ENCODE measurements at places on chromosomes 4 and X.

DNA sequence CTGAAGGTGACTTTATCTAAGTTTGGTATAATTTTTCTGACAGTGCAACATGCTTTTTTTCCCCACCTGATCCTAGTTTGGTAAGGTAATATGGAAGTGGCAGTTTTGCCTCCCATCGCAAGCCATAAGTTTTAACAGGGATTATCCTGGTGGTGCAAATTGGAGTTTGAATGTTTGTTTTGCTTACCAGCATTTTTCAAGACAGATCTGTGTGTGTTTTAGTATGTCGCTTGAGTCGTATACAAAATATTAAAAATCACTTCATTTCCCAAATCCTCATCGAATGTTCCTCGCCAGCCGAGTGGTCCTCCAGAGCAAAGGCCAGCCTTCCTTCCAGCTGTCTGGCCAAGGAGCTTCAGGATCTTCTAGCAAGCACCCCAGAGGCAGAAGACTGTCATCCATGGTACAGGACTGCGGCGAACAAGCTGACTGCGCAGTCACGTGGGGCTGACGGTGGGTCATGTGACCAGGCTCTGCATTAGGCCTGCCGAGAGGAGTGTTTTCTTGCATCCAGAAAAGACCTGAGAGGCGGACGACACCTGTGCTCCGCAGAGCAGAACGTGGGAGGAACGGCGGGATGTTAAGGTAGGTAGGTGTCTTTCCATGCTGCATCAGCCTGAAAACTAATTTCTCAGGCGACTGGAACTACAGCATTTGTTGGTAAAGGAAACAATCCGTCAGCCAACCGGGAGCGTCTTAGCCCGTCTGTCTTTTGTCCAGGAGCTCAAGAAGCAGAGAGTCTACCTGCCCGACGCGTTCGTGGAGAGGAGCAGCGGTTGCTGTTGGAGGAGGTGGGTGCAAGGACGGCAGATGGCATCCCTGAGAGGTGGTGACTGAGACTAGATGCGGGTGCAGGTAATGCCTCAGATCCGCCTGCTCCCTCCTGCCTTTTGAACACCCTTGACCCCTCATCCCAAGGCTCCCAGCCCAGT, at the start of gene GPRASP3:
Gene GPRASP3, plus strand, starts transcription at position 507 of the 932 bp plus-strand sequence. CDS start 28,253 bp downstream, outside the sequence.
- peak; percentile 3 for DNase-seq

DNA sequence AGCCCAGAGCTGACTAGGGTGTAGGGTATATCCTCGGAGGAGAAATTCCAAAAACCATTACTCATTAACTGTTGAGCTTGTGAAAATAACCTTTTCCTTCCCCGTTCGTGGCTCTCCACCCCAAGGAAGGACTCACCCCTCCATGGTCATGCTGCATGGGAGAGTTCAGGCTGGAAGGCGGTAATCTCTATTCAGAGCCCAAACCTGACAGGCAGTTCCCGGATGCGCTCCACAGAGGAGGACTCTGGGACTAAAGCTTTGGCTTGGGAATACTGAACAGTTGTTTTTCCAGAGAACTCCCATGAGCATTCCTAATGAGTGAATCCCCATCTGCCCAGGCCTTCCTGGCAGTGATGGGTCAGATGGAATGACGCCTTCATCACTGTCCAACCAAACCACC, 125.4 kb downstream of the BCOR start:
- DNase-seq, result no peak

GRCh38 chrX:21960569-21961541, 20.3 kb downstream of the SMS start:
- DNase-seq, result no peak

DNA sequence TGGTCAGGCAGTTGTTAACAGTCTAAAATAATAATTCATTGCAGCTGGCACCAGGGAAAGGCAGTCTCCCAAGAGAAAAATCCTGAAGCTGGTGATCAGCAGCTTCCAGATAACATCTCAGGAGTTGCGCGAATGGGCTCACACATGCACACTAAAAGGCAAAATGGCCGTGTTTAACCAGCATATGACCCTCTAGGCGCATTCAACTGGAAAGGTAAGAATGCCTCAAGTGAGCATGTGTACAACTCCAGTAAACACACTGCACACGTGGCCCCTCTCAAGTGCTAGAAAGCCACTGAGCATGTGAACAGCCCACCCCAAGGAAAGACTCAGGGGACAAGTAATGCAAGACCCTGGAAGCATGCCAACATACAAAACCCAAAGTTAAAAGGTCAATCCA, 33.1 kb downstream of the STPG2 start:
- DNase-seq, result no peak

DNA sequence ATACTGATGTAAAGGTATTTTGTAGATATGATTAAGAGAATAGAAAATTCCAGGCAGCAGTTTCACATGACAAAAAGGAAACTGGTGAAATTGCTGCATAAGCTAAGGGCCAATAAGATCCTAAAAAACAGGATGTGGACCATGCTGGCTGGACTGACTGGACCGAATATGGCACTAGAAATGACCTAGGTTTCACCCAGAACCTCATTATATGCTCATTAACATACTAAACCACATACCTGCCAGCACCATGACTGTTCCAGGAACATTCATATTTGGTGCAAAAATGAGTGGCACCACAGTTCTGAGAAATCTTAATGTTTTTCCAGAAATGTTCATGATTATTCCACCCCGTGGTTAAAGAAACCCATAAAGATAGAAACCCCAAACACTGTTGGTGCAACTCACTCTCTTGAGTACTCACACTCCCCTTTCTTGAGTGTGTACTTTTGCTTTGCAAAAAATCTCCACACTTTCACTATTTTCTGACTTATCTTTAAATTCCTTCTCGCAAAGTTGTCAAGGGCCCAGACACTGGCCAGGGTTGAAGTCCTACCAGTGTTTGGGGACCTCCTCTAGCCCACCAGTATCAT, 74.0 kb downstream of the FANCB start:
- no peak for DNase-seq

- no peak for DNase-seq
Measured at GRCh38 chr4:111216791-111217190, 593.9 kb upstream of the PITX2 start.

- no peak for DNase-seq
Measured at GRCh38 chr4:8010618-8011017, 71.0 kb upstream of the AFAP1 start.

DNA sequence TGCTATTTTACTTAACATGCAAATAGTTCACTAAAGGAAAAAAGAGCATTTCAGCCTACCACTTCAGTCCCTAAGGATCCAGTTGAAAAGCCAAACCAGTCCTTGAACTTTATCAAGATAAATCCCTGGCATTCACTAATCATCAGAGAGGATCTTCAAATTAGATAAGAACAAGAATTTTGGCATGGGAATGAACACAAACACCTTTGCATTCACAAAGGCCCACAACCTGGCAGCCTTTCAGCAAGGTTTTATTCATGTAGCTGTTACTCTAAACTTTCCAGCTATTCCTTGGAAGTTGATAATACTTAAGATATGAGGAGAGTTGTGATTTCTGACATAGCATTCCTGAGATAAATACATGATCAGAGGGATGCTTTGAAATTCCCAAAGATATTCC, 193.4 kb downstream of the LRBA start:
- DNase-seq, result no peak

DNA sequence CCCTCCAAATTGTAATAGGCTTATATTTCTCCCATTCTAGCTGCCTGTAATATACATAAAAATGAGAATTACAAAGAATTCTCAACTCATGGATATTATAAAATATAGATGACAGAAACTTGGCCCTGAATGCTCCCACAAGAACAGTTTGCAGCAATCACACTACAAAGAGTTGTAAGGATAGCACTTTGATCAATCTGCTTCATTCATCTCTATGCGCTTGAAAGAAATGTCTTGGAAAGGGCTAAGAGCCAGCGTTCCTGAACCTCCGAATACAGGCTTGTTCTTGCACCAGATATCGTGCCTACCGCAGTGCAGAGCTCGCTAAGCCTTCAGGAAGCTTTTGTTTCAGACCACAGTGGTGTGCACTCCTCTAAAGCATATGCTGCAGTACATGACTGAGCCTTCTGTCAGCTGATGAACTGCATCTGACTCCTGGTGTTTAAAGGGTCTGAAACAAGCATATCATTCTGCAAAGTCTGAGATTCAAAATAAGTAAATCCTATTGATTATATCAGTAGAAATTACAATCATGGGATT, 417.6 kb upstream of the ZFP42 start:
- no peak for DNase-seq

GRCh38 chrX:747176-747575, 116.6 kb downstream of the SHOX start:
- DNase-seq, result no peak

DNA sequence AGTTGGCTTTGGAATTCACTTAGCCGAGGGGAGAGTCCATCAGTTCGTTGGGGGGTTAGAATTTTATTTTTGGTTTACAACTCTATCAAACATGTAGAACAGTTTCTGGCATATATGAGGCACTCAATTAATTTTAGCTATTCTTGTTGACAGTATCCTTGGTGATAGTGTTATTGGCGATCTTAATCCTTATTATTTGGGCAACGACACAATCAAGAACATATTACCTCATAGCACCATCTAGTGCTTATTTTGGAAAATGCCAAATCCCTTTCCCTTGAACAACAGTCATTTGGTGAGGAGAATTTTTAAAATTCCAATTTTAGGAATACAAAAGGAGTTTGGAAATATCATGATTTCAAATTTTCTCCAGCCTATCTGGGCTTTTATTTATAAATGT, 17.9 kb upstream of the PGRMC1 start:
- no peak for DNase-seq

DNA sequence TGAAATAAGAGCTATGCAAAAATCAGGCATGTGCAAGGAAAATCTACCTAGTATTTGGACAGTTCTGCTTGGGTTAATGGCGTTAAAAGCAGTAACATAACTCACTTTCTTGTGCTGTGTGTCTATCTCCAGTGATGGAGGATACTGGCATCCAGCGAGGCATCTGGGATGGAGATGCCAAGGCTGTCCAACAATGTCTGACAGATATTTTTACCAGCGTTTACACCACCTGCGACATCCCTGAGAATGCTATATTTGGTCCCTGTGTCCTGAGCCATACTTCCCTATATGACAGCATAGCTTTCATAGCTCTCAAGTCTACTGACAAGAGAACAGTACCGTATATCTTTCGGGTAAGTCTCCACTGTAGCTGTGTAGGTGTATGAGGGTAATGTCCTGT, 2.6 kb downstream of the PRDM8 start:
- DNase-seq, result no peak

DNA sequence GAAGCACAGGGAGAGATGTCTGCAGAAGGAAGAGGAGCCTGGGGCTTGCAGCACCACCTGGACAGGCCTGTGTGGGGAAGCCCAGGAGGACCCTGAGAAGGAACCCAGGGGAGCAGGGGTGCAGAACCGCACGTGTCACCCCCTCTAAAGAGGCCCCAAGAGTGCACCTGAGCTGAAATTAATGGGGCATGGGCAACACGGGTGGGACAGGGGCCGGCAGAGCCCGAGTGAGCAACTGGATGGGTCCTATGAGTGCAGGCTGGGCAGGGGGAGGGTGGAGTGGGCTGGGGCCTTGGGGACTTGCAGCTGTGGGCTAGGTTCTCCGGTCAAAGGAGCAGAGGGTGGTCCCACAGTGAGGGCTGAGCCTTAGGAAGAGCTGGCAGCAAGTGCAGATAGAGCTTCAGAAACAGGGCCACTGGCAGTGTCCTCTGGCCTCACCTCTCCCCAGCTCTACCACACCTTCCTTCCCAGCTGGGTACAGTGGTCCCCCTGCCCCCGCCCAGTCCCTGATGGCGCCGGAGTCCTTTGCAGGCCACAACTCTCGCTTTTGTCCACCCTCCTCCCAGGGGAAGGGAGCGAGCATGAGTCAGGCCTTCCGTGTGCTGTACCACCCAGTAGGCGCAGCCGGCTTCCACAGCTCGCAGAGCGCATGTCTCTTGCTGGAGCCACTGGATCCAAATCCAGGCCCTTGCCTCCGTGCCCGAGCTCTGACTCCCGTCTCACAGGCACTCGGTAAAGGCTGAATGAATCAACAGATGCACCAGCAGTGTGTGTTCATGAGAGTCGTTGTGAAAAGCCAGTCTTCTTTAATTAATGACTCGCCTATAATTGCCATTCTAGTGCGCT, 131.6 kb downstream of the HMX1 start:
- no peak for DNase-seq

GRCh38 chr4:146123231-146123630, 52.3 kb upstream of the LSM6 start:
- DNase-seq, result no peak

GRCh38 chrX:124212622-124213021, 119.8 kb upstream of the TEX13D start:
- no peak for DNase-seq

DNA sequence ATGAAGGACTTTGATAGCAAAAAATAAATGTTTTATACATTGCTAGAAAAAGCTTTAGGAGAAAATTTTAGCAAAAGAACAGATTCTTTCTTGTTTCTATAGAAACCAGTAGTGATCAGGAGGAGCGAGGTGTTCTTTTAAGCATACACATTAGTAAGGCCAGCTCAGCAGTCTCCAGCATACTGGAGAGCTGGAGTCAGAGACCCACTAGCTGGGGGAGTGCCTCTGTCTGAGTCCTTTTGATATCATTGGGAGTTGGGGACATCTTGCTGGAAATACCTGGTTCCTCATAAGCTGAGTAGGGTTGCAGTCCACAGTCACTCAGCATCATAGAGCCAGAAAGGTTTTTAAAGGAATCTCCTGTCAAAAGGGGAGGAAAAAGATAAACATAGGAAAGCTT, 67.4 kb downstream of the AFF2 start:
- no peak for DNase-seq

GRCh38 chr4:48130100-48130499, 4.0 kb downstream of the TXK start:
- DNase-seq, result no peak

GRCh38 chr4:174274436-174274835, 9.0 kb downstream of the FBXO8 start:
- no peak for DNase-seq

- DNase-seq, result no peak
Measured at GRCh38 chr4:88761342-88761741, 63.7 kb upstream of the NAP1L5 start.

GRCh38 chrX:22818061-22818460, 181.7 kb upstream of the DDX53 start:
- no peak for DNase-seq

- no peak for DNase-seq
Measured at GRCh38 chr4:14087459-14087858, 459.9 kb upstream of the BOD1L1 start.

- DNase-seq, result no peak
Measured at GRCh38 chr4:153634738-153635353, 49.2 kb upstream of the TLR2 start.

- no peak for DNase-seq
Measured at GRCh38 chr4:153838564-153838963, 49.7 kb upstream of the SFRP2 start.

GRCh38 chr4:131137196-131137595, 2011.9 kb upstream of the PCDH10 start:
- no peak for DNase-seq

DNA sequence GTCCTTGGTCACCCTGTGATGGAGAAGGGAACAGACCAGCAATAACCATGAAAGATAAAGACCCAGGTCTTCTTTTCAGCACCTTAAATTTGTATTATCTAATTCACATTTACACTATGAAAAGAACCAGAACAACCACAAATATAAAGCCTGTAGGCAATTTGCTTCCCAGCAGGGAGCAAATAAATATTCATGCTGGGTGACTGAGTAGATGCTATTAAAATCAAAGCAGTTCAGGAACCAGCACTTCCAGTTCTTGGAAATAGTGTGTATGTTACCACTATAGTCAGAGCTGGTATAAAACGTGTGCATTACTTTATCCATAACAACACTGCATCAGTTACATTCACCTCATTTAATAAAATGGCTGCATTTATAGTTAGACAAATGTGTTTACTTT, 177.8 kb upstream of the ETNPPL start:
- no peak for DNase-seq

- no peak for DNase-seq
Measured at GRCh38 chrX:42616981-42617380, 161.0 kb downstream of the PPP1R2C start.

All from cortex of kidney (tissue), 1 donor.